Astrocyte of the spinal cord (primary cell): ENCODE measurements at places on chromosomes 5 and 9.

DNA sequence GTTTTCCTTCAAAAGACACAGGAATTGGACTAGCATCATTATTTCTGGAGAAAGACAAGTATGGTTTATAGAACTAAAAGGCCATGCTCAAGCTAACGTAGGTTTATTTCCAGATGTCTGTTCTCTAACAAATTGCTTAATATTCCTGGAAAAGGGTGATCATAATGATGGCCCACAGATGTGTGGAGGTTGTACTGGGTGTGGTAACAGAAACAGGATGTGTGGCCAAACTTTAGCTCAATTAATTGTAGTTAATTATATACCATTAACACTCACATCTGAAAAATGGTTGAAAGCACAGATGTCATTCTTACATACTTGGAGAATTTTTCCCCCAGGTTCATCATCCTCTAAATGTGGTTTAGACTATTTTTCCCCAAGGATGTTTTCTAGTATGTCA lies 292.7 kb upstream of the RASA1 start:
- DNase-seq, result no peak

GRCh38 chr9:76403352-76403751 lies 9.1 kb upstream of the RFK start:
- peak; percentile 83 for DNase-seq

- no peak for DNase-seq
Measured at GRCh38 chr9:134395002-134395517, 68.8 kb downstream of the RXRA start.

DNA sequence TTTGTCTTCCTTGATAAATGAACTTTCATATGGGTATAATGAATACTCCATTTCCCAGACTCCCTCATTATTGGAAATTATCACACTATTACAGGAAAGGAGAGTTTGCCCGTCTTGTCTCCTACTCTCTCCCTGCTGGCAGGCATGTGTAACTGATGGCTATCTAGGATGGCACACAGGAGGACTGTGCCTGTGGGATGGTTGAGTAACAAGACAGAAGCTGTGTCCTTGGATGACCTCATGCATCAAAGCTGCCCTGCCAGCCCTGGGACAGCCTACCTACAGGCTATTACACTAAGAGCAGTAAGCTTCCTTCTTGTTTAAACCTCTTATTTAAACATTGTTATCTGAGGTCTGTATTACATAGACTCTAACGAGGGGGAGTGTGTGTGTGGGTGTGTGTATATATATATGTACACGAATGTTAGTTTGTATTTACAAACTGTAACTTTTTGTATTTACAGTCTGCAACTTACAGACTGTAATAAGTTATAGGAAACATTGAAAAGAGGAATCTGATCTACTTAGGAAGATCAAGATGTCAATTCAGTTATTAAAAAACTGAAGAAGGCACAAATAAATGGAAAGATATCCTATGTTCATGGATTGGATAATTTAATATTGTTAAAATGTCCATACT lies 247.6 kb upstream of the ACO1 start:
- no peak for DNase-seq

DNA sequence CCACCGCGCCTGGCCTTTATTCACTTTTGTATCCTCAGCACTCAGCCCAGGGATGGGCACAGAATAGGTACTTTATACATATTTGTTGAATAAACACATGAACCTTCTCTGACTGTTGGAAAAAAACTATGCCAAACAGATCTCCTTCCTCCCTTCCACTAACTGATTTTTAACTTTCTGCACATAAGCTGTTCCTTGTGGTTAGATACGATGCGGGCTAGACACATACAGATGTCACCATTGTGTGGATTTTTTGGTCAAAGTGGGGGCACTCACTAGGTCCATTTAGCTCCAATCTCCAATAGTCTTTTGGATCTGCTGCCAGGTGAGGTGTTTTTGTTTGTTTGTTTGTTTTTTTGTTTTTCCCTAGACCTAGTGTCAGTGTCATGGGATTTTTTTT lies 5.1 kb downstream of the TEX48 start:
- DNase-seq, result no peak
